Adrenal gland (tissue), 19 donors: ENCODE measurements at places on chromosomes 11 and 22. TPM values are rescaled to one million over a fixed set of nuclear protein-coding genes. Genes with fewer than 3 reads are reported as not detected.

The RASD2 gene
- 6.8 TPM for total RNA-seq

The PTPN5 gene
- total RNA-seq = 0.24 TPM

The PHETA2 gene
- 9.4 TPM for total RNA-seq

The CFAP300 gene
- 3.3 TPM for total RNA-seq

The MRGPRX4 gene
- not detected for total RNA-seq

The KIRREL3 gene
- total RNA-seq = 2.1 TPM

The CECR2 gene
- 0.36 TPM for total RNA-seq

DNA sequence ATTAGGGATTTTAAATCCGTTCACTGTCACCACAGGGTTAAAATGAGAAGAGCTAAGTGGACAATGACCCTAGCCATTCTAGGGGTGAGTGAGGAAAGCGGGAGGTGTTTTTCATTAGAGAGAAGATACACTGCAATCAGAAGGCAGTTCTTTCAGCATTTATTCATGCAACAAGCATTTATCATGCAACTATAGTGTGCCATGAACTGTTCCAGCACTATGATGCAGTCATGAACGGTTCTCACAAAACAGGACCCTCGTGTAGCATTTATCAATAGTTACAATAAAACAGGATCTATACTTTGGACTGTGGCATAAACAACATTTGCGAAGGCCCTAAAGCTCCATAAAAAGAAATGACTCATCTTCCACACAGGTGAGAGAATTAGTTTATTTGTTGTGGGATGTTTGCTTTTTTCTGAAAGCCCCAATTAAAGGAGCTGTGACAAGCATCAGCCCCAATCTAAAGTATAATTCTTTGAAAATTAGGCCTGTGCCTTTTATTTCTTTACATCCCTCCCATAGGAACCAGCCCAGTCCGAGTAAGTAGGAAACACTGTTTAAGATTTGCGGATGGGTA is 51.5 kb downstream of the PAMR1 start:
- no peaks in the 10 kb centered on the region for H3K36me3 ChIP-seq
- H3K27me3 ChIP-seq = no peaks in the 10 kb centered on the region
- no peak for DNase-seq
- H3K27ac ChIP-seq = no peak overlapping the region

- H3K36me3 ChIP-seq = no peaks in the 10 kb centered on the region
- no peaks in the 10 kb centered on the region for H3K4me1 ChIP-seq
- H3K4me3 ChIP-seq = no peak overlapping the region
- H3K27ac ChIP-seq = no peak overlapping the region
Measured at GRCh38 chr11:26014456-26015115, 317.3 kb upstream of the ANO3 start.

DNA sequence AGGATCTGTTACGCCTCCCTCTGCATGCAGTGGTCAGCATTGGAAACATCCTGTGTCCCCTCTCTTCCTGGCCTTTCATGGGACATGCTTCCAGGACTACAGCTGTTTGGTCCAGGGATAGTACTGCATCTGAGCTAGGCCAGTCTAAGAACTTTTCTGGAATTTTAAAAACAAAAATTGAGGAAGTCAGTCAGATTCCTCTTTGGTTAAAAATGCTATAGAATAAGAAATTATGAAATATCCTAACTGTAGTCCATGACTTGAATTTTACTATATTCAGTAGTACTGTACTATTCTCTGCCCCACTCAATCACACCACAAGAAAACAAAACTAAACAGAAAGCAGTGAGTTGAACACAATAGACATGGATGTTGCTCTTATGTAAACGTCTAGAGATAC is 201.0 kb upstream of the CADM1 start:
- H3K4me3 ChIP-seq = no peak overlapping the region
- H3K27me3 ChIP-seq = no peaks in the 10 kb centered on the region
- no peaks in the 10 kb centered on the region for H3K4me1 ChIP-seq
- no peak overlapping the region for H3K27ac ChIP-seq
- no peaks in the 10 kb centered on the region for H3K36me3 ChIP-seq

- H3K4me1 ChIP-seq = peaks cover 6% of the 10 kb centered on the region
- H3K36me3 ChIP-seq = no peaks in the 10 kb centered on the region
- H3K27ac ChIP-seq = peak overlapping the region; percentile 98
- H3K4me3 ChIP-seq = peak overlapping the region; percentile 88
- H3K27me3 ChIP-seq = no peaks in the 10 kb centered on the region
Measured at GRCh38 chr11:94544646-94545263, 1.0 kb downstream of the FUT4 start.

DNA sequence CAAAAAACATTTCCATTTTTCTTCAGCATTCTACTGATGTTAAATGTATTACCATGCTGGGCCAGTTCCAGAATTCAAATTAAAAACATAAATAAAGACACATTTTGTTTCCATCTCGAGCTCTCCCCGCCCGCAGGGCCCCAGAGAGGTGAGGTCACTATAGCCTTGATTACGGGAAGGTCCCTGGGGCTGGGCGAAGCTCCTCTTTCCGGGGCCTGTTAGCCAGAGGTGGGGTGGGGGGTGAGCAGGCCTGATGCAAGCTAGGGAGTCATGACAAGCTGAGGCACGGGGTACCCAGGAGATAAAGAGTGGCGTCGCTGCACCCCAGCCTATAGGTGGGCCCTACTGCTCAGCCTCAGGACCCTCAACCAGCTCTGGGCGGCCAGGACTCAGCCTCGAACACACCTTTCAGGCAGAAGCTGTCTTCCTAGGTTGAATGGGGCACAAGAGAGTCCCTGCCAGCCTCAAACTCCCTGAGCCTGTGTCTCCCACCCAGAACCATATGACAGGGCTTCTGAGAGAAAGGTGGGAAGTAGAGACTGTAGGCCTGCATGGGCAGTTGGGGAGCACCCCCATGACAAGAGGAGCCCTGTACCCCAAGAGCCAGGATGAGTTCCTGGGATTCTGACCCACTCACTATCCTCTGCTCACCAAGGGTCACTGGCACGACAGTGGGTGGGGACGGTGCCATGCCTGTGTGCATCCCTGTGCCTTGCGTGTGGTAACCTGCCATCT is 34.8 kb downstream of the KCNQ1OT1 start:
- H3K4me1 ChIP-seq = no peaks in the 10 kb centered on the region
- no peak overlapping the region for H3K4me3 ChIP-seq
- DNase-seq = peak; percentile 56
- H3K36me3 ChIP-seq = no peaks in the 10 kb centered on the region
- H3K27me3 ChIP-seq = no peaks in the 10 kb centered on the region

- no peaks in the 10 kb centered on the region for H3K36me3 ChIP-seq
- H3K27ac ChIP-seq = no peak overlapping the region
- no peak for DNase-seq
Measured at GRCh38 chr11:73113426-73113825, 28.7 kb downstream of the FCHSD2 start.

DNA sequence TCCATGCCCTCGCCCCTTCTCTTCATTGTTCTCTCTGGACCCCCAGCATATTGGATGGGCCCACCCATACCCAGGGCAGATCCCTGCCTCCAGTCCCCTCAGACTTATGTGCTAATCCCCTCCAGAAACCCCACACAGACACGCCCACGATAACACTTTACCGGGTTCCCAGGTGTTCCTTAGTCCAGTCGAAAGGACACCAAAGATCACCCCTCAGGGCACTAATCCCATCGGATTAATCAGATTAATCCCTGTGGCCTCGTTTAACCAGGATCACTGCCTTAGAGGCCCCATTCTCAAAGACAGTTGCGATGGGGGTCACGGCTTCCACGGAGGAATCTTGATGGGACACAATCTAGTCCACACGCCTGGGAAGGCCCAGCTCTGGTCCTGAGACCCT is 80.8 kb downstream of the SHANK2 start:
- no peaks in the 10 kb centered on the region for H3K4me1 ChIP-seq
- no peaks in the 10 kb centered on the region for H3K36me3 ChIP-seq
- DNase-seq = no peak
- no peak overlapping the region for H3K27ac ChIP-seq

- no peaks in the 10 kb centered on the region for H3K36me3 ChIP-seq
- peaks cover 14% of the 10 kb centered on the region for H3K4me1 ChIP-seq
- no peak for DNase-seq
- no peaks in the 10 kb centered on the region for H3K27me3 ChIP-seq
- peak overlapping the region; percentile 26 for H3K27ac ChIP-seq
- no peak overlapping the region for H3K4me3 ChIP-seq
Measured at GRCh38 chr22:20204806-20205205, 54.0 kb upstream of the CCDC188 start.
